ENCODE measurements at places on chromosomes 11 and 22.

GRCh38 chr11:10937385-10937771 is 79.5 kb upstream of the ZBED5 start:
- ATAC-seq = no peak

DNA sequence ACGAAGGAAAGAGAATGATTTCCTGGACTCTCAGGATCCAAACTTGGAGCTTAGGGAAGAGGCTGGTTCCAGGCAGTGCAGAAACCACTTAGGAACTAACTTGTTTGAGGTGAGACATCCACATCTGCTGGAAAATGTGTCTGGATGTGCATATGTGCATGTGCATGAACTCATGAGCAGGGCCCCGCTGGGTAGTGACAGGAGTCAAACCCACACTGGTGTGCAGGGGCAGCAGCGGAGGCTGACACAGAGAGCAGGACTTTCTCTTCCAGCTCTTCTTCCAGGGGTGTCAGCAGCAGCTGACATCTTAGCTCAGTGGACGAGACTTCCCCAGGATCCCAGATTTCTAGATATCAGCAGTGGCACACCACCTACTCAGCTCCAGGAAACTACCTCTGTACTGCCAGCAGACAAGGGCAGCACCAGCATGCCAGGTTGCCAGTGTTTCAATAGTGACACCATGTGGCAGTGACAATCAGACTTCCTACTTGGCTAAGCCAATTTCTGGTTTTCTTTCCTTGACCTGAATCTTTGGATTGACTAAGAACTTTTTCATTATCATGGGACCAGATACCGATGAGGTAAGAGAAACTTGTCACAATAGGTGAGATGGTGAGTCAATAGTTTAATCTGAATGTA is 227.5 kb upstream of the ZC3H12C start:
- ATAC-seq = peak; percentile 86

DNA sequence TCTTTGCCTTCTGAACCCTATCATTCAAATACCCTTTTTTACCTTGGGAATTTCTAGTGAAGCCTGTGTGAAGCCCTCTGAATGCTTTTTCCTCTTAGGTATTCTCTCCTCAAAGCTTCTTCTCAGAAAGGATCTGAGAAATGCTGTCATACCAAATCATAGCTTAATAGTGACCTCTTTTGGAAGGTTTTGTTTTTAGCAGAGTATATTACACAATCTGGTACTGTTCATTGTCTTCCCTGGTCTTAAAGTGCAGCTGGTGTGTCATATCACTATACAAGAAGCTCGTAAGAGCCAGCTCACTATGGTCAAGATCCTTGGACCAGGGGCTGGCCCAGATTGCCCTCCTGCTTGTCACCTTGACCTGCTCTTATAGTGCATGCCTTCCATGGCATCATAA is 204.4 kb upstream of the ANO5 start:
- peak; percentile 67 for ATAC-seq

DNA sequence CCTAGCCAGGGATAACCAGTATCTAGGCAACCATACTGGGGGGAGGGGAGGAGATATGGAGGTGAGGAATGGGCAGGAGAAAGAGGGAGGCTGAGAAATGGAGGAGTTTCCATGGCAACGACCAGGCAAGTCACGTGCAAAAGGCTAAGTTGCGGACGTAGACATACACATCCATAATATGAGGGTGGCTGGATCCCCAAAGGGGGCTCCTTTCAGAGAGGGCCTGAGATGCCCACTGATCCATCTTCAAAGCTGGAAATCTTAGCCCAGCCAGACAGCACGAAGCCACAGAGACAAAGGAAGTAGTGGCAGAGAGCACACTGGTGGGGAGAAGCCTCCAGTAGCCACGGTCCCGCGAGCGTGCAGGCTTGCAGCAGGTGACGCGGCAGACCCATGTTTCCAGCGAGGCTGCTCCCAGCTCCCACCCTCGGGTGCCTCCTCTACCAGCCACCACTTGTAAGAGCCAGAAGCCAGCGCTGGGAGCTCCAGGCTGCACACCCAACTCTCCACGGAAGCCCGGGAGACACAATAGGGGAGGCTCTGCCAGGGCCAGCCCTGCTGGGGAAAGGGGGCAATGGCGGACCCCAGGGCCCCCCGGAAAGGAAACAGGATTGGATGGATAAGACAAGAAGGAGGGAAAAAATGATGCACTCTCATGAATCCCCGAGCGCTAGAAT is 938 bp downstream of the FXYD6 start:
- no peak for ATAC-seq

DNA sequence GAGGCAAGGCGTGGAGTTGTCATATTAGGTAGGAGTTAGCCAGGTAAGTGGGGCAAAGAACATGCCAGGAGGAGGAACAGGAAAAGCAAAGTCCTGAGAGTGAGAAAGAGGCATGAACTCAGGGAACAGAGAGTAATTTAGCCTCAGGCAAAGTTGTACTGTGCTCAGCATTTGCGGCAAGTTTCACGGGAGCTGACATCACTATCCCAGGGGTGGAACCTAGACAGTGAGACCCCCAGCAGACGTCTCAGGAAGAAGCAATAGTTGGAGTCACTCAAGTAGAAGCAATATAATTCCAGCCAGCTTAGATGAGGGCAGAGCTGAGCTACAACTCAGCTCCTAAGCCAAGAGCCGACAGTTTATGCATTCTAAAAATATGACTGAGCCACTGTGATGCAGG is 426.0 kb upstream of the ISX start:
- no peak for ATAC-seq

DNA sequence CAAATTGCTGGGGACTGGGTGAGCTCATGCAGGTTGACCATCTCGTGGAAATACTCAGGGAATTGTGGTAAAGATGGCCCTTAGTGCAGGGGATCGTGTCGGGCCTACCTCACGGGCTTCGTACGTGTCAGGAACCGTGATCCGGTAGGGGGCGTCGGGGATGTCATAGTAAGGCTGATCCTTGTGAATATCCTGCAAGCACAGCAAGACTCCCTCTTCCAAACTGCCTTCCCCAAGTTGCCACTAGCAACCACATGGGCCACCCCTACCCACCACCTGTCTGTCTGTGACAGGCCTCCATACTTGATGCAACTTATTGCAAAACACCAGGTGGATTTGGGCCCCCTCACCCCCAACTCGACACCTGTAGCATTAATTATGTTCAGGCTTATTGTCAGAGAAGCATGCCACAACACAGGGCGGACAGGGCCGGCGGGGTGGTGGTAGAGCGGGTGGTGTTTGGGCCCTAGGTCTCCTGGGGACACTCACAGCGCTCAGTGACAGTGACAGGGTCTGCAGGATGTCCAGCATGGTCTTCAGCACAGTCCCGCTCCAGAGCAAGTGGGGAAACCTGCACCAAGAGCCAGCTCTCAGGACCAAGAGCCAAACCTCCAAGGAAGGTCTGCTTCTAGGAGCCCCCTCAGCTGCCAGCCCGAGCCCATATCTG is 22.6 kb upstream of the SERPIND1 start:
- ATAC-seq = no peak

DNA sequence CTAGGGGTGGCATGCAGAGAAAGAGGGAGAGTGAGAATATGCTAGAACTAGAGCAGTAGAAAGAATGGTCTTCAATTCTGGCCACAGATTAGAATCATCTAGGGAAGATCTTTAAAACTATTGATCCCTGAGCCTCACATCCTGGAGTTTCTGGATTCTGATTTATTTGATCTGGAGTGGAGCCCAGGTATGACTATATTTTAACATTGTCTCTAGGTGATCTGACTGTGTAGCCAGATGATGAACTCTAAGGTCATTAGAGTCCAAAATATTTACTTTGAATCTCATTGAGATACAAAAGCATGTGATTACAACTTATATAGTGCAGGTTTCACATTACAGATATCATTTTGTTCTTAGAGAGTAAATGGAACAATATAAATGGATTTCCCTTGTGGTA is 79.7 kb downstream of the FDX1 start:
- no peak for ATAC-seq

GRCh38 chr11:69970785-69971535 is 107.2 kb upstream of the ANO1 start:
- ATAC-seq = no peak

DNA sequence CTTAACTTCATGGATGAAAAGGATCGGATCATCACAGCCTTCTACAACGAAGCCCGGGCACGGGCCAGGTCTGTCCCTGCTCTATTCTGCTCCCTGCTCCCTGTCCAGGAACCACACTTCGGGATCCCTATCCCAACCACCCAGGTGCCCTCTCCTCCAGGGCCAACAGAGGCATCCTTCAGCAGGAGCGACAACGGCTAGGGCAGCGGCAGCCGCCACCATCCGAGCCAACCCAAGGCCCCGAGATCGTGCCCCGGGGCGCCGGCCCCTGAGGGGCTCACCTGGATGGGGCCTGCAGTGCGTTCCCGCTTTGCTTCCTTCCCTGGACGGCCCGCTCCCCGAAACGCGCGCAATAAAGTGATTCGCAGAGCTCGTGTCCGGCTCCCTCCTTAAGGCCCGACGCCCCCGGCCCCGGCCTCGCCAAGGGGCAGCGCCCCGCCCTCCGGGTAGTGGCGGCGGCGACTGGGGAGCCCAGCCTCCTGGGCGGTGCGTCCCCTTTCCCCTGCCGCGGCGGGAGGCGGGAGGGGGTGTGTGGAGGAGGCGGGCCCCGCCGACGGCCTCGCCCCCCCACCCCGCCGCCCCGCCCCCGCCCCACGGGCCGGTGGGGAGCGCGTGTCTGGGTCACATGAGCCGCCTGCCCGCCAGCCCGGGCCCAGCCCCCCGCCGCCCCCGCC is at the start of gene VEGFB:
TSS of gene VEGFB (plus strand) at position 672 of the 674 bp plus-strand sequence. CDS start 250 bp downstream, outside the sequence.
- peak; percentile 32 for ATAC-seq

DNA sequence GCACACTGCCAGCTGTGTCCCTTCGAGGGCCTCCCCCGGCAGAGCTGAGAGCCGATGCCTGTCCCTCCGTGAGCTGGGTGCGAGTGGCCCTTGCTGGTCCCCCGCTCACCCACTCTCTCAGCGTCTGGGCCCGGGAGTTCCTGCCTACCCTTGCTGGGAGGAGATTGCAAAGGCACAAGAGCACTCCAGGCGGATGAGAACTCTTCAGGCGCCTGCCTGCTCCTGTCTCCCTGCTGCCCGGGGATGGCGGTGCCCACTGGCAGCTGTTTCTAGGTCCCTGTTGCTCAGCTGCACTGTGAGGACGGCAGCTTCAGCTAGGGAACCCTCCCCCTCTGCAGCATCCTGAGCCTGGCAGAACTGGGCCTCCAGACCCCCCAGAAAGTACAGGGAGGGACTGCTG is 61.1 kb downstream of the FLRT1 start:
- no peak for ATAC-seq

DNA sequence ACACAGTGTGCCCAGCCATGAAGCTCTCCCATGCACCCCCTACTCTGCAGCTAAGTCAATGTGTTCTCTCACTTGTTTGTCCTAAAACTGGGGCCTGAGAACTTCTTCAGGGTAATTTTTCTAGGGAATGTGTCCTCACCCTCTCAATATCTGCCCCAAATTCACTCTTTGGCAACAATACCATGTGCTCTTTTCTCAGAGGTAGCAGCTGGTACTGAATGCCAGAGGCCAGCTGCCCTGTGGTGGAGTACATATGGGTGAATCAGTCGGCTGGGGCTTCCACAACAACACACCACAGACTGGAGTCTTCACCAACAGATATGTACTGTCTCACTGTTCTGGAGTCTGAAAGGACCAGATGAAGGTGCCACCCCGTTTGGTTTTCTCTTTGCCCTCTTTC is 97.7 kb upstream of the TOP3B start:
- no peak for ATAC-seq

- no peak for ATAC-seq
Observed at GRCh38 chr11:92962446-92962845, 7.0 kb upstream of the MTNR1B start.

- no peak for ATAC-seq
Observed at GRCh38 chr11:119092880-119093842, 8.5 kb downstream of the HMBS start.

GRCh38 chr11:10602945-10603344 is 34.5 kb upstream of the LYVE1 start:
- ATAC-seq = no peak

DNA sequence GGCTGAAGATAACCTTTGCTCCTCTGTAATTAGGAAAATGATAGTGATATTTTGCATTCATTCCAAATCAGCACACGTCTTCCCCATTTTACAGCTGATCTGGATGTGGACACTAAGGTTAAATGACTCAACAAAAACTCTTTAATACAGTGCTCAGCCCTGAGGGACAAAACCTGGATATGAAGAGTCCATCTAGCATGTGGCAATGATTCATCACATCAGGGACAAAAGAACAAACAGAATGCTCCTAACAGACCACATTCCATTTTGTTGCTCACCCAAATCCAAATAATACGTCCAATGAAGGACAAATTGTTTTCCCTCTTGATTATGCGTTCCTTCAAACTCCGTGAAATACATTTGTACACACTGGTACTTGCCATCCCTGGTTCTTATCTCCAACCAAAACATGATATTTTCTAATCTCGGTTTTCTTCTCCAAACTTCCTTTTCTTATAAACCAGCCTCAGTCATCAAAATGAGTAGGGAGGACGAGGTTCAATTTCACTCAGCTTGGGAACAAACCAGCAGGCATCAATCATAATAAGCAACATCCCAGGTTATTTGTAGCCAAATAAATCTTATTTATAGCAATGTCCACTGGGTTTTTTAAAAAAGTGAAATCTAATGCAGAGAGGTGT is 53.7 kb upstream of the MTMR2 start:
- ATAC-seq = no peak

GRCh38 chr11:42170601-42171000 is 711.1 kb upstream of the LRRC4C start:
- ATAC-seq = no peak

GRCh38 chr11:128210148-128210940 is 377.0 kb downstream of the ETS1 start:
- peak; percentile 50 for ATAC-seq

GRCh38 chr11:104422324-104422944 is 258.5 kb upstream of the PDGFD start:
- no peak for ATAC-seq

DNA sequence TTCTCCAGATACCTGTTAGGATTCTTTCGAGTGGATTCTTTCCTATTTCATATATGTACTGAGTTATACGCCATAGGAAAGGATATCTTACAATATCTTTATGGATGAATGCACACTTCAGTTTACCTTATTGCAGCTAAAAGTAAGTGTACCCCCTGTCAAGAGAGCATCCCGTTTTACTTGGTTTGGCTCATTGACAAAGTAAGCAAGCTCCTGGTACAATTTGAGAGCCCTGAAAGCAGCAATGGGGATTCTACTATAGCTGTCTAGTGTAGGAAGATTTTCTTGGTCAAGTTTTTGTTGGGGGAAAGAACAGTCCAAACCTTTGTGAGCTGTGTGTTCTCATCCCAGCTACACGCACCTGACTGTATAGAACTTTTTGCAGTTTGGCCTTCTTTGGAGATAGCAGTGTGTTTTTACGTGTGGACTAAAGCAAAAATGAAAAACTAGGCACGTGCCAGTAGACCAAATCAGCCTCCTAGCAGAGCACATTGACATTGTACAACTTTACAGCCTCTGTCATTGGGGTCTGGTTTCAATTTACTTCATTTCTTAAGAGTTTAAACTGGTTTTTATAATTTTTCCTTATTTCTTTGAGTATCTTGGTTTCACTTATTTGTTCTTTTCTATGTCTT is 44.0 kb downstream of the PPP6R3 start:
- ATAC-seq = no peak

DNA sequence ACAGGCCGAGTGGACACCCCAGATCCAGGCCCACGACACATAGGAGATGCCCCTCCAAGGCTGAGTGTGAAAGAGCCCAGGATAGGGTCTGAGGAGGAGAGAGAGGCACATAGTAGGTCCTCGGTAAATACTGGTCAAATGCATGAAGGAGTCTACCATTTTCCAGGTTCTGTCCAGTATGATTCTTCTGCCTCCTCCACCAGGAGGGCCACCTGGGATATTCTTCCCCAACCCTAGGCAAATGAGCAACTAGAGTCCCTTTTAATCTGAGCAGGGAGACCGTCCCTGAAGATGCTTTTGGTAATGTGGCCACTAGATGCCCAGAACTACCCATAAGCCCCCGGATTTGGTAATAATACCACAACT is 6.7 kb downstream of the PDGFB start:
- no peak for ATAC-seq
